ENCODE measurements at places on chromosomes 6 and 20.

DNA sequence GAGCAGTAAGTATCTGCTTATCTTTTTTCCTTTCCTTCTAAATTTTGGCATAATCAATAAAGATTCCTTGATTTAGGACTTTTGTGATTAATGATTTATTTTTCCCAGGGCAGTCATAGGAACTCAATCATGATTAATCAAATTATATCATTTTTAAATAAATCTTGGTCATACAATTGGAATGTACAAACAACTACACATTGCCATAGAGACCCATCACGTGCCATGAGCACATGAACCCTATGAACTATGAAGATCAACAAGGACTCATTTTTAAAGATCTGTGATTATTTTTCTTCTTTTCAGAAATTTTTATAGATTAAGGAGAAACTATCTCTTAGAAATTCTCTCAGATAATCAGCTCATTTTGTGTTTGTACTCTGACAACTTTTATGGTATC lies 622.4 kb downstream of the BCKDHB start:
- no peak for DNase-seq

DNA sequence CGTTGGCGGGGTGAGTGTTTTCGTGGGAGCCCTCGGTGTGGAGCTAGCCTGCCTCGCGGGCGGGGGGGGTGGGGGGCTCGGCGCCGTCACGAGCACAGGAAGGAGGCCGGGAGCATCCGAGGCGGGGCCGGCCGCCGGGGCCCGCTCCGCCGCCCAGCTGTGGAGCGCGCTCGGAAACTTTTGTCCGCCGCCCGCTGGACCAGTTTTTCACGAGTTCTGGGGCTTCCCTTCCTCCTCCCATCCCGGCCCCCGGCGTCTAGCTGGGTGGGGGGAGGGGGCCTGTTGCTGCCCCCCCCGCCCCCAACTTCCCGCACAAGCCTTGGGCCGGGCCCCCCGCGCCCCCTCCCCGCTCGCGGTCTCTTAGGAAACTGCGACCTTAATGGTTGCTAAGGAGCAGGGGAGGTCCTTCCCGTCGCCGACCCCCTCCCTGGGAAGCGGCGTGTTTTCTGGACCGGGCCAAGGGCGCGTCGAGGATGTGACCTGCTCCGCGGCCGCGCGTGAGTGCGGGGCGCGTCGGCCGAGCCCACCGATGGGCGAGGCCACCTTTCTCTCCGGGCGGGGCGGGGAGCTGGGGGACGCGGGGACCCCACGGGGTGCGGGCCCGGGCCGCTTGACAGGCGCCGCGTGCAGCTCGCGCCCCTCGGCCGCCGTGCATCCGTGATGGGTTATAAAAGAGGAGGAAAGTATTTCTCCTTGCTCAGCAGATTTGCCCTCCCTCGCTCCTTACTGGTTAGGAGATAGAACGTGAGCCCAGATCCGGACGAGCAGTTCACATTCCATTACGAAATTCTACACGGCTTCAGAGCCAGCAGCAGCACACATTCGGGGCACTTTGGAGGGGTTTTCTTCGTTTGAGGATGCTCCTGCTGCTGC lies 1.4 kb downstream of the RREB1 start:
- peak; percentile 33 for DNase-seq

DNA sequence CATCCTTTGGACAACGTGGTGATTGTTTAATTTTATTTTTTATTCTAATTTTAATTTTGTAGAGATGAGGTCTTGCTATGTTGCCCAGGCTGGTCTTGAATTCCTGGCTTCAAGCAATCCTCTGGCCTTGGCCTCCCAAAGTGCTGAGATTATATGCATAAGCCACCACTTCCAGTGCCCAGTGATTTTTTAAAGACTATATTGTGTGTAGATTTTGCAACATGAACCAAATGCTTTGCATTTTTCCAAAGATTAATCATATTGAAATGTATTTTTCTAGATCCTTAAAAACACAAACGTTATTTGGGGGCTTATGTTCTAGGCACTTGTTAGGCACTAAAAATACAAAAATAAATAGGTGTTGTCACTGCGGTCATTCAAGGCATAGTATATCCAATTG lies 117.6 kb upstream of the CCN2 start:
- DNase-seq, result no peak

DNA sequence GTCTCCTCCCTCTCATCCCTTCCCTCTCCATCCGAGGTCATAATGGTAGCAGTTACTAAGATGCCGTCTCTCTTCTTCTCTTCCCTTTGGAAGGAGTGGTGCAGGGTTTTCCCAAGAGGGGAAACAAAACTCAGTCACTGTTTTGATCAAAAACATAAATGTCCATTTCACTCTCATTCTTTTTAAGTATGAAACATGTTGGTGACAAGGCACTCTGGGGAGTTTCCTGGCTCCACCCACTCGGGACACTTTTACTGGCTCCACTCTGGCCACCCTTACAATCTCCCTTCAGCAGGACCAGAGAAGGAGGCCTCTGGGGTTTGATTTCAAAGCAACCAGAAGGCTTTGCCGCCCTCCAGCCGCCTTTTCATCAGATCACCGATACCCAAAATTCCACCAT lies 57.0 kb downstream of the FGD2 start:
- no peak for DNase-seq

DNA sequence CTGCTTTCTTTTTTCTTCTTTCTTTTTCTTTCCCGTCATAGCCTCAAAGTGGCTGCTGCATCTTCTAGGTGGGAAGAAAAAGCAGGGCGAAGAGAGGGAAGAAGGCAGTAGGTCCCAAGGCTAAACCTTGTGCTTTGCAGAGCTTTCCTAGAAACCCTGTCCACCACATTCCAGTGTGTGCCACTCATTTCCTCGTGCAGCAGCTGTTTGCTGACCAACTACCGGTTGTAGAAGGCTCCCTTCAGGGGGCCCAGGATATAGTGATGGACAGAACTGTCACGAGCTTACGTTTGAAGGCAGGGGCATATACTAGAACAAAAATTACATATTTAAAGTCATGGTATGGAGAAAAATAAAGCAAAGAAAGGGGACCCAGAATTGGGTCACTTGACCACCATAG lies 103.0 kb downstream of the SASH1 start:
- DNase-seq, result no peak

- DNase-seq, result no peak
Measured at GRCh38 chr6:107448776-107449175, 10.6 kb downstream of the PDSS2 start.

GRCh38 chr6:90039911-90040310 lies 145.6 kb downstream of the GJA10 start:
- no peak for DNase-seq

GRCh38 chr6:146767632-146768031 lies 168.9 kb downstream of the ADGB start:
- no peak for DNase-seq

DNA sequence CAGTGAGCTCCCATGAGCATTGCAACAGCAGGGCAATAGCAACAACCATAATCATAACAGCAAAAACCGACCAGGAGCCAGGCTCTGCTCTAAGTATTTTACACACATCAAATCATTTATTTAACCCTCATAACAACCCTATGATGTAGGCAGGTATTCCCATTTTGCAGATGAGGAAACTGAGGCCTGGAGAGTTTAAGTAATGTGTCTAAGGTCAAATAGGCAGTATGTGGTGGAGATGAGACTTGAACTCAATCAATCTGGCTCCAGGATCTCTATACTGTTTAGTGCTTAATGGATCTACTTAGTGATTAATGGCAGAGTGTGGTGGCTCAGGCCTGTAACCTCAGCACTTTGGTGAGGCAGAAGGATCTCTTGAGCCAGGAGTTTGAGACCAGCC lies 3.4 kb downstream of the TMEM151B start:
- no peak for DNase-seq

- no peak for DNase-seq
Measured at GRCh38 chr6:52534966-52535390, 41.9 kb downstream of the TRAM2 start.

DNA sequence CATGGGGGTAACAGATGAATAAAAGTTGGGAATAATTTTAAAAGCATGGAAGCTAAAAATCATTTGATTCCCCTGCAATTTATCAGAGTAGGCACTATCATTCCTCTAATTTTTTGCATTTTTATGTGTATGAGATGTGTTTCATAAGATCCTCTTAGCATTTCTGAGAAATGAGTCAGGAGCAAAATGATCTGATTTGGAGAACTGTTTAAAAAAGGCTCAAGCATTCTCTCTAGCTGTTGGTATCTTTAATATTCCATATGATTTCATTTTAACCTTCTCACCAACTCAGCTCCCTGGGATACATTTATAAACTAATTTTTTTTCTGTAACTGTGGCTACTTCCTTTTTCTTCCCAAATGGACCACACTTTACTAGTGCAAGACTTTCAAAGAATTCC lies 60.9 kb downstream of the MCHR2 start:
- no peak for DNase-seq

GRCh38 chr6:30895343-30895742 lies 11.0 kb downstream of the DDR1 start:
- no peak for DNase-seq

- DNase-seq, result peak; percentile 73
Measured at GRCh38 chr6:43575105-43575771, 600 bp downstream of the XPO5 start.

DNA sequence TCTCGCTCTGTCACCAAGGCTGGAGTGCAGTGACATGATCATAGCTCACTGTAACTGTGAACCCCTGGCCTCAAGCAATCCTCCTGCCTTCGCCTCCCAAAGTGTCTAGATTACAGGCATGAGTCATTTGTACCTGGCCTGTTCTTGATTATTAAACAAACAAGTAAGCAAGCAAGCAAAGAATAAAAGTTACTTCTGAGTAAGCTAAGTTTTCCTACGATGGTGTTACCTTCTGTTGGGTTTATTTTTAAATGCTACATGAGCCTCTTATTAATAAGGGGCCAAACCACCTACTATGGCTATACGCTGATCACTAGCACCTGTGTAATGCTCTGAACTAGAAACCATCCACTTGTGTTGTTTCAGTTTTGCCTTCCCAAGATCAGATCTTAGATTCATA lies 50.8 kb downstream of the IL22RA2 start:
- no peak for DNase-seq

GRCh38 chr20:47464380-47465101 lies 37.1 kb upstream of the NCOA3 start:
- DNase-seq, result peak; percentile 31

GRCh38 chr20:8740265-8740664 lies 328.6 kb upstream of the PLCB4 start:
- DNase-seq, result no peak

DNA sequence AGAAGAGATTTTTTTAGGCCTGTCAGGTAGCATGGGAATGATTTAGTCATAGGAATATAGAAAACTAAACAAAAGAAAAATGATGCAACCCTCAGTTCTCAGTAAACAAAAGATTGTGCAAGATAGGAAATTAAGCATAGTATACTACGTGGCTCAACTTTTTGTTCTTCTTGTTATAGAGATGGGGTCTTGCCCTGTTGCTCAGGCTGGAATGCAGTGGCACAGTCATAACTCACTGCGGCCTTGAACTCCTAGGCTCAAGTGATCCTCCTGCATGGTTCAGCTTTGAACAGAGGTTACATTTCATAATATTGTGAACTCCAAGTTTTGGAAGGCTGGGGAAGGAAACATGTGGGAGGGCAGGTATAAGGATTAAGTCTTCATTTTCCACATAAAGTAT lies 28.5 kb downstream of the SLX4IP start:
- DNase-seq, result no peak

GRCh38 chr6:38871741-38872568 lies 156.8 kb downstream of the DNAH8 start:
- DNase-seq, result peak; percentile 13

GRCh38 chr20:36861875-36862801 lies 13.8 kb upstream of the TLDC2 start:
- peak; percentile 83 for DNase-seq

- DNase-seq, result no peak
Measured at GRCh38 chr6:50003139-50003538, 18.7 kb downstream of the DEFB110 start.

- DNase-seq, result no peak
Measured at GRCh38 chr20:58138395-58138794, 90.1 kb downstream of the ANKRD60 start.

GRCh38 chr20:5327356-5327755 lies 10.6 kb upstream of the PROKR2 start:
- DNase-seq, result no peak

GRCh38 chr6:2579804-2580570 lies 170.7 kb downstream of the MYLK4 start:
- no peak for DNase-seq

GRCh38 chr20:8943631-8944030 lies 125.3 kb upstream of the PLCB4 start:
- no peak for DNase-seq

- no peak for DNase-seq
Measured at GRCh38 chr6:25263657-25264056, 15.5 kb upstream of the CARMIL1 start.

GRCh38 chr20:57393321-57394120 lies 2.3 kb downstream of the RBM38 start:
- DNase-seq, result peak; percentile 38
